ENCODE measurements at places on chromosomes 3 and 15.
A peak's percentile ranks its signal among the peaks of the same experiment; 100 is the strongest.

DNA sequence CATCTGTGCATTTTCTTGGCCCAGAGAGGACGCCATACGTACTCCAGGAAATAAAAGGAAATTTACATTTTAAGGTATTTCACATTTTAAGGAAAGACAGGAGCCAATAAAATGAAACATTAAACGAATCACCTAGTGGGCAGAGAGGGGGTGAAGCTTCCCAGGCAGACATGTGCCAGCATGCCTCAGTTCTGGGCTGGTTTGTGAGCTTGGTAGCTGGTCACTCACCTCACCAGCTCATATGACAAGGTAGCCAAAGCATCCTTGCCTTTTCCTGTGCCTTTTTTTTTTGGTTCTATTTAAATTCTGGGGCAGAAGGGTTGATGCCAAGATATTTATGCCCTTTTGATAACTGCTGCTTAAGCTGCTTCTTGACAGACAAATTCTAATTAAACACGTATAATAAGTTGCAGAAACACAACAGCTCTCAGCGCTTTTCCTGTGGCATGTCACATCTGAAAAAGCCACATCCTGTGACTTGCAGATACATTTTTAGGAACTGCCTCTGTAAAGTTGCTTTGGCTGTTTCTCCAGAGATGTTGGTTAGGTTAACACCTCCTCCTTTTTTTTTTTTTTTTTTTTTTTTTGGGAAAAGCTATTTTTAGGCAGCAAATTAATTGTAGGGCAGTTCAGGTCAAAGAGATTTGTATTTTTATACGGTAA, 218.6 kb downstream of the PDCD6IP start:
- no peak for DNase-seq

GRCh38 chr3:90180096-90180495, 1072.7 kb downstream of the EPHA3 start:
- no peak for DNase-seq

DNA sequence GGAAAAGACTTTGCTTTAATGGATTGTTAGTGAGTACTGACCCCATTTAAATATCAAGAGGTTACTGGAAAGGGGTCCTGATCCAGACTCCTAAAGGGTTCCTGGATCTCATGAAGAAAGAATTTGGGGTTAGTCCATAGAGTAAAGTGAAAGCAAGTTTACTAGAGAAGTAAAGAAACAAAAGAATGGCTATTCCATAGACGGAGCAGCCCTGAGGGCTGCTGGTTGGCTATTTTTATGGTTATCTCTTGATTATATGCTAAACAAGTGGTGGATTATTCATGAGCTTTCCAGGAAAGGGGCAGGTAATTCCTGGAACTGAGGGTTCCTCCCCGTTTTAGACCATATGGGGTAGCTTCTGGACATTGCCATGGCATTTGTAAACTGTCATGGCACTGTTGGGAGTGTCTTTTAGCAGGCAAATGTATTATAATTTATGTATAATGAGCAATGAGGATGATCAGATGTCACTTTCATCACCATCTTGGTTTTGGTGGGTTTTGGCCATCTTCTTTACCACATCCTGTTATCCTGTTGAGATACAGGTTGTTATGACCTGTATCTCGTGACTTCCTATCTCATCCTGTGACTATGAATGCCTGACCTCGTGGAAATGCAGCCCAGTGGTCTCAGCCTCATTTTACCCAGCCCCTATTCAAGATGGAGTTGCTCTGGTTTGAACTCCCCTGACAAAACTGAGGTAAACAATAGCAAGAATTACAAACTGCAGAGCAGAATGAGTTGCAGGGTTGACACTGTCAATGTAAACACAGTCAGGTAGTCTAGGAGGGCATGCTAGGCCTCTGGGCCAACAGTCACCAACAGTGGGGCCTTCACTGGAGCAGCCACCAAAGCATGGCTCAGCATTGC, 10.3 kb upstream of the GPR160 start:
- DNase-seq: no peak

GRCh38 chr15:90425726-90426346, 37.8 kb downstream of the IQGAP1 start:
- DNase-seq: no peak

- DNase-seq: no peak
Observed at GRCh38 chr3:120693439-120694171, 11.6 kb upstream of the HGD start.

DNA sequence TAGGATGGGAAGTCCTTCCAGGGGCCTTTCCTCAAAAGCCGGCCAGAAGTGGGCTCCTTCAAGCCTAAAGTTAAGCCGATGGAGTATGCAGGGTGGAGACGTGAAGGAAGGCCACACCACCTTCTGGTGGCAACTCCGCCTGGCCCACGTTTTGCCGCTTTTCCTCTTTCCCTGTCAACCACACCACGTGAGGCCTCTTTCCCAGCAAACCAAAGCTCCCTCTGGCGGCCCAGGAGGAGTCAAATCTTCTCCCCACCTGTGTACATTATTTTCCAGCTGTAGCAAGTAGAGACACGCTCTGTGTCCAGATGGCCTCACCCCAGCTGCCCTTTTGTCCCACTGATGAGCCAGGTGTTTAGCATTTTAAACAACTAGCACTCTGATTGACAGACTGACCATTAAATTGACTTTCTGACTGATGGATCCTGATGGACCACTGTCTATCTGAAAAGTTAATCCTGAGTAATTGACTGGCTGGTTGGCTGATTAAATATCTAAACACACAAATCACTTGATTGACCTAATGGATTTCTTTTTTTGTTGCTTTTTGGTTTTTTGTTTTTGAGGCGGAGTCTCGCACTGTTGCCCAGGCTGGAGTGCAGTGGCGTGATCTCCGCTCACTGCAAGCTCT, 59.6 kb upstream of the ZBTB38 start:
- DNase-seq: peak; percentile 79

- no peak for DNase-seq
Observed at GRCh38 chr3:123606527-123606926, 21.7 kb upstream of the HACD2 start.

DNA sequence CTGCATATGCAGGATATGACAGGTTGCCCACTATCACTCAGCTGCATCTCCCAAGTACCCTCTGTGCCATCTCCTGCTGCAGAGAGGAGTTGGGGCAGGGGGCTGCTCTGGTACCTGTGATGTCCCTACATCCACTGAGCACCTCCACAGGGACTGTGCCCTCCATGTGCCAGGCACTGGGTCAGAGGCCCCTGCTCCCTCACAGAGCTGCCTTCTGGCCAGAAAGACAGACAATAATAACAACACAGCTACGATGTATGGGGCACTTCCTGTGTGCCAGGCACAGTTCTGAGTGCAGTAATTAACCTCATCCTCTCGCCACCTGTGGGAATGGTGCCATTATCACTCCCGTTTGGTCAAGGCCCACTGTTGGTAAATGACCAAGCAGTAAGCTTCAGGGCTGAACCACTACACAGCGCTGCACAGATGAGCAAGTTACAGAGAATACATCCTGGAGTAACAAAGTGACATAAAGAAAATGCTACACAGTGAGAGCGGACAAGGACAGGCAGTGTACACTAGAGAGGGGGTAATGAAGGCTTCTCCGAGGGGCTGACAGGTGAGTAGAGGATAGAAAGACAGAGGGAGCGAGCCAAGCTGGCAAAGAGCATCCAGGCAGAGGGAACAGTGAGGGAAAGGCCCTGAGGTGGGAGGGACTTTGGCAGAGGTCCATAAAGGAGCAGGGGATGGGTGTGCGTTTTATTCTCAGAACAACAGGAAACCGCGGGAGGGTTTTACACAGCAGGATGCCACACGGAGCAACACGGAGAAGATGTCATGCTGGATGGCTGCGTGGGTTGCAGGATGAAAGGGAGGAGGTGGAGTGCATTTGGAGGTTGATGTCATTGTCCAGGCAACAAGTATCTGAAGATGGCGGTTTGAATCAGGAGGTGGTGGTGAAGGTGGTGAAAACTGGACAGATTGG, 13.6 kb downstream of the WNT7A start:
- no peak for DNase-seq

DNA sequence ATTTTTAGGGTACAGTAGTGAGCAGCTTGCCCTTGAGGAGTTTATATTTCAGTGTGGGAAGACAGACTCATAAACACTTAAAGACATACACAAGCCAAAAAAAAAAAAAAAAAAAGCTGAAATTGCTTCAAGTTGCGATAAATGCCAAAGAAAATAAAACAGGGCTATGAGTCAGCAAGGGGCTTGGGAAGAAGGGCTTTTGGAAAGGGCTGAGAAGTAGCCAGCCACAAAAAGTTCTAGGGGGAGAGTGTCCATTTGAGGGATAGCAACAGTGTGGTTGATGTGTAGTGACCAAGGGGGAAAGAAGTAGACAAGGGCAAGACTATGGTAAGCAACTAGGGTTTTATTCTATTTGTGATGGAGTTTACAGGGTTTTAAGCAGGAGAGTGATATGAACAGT, 185.5 kb downstream of the ADAMTS9 start:
- no peak for DNase-seq

DNA sequence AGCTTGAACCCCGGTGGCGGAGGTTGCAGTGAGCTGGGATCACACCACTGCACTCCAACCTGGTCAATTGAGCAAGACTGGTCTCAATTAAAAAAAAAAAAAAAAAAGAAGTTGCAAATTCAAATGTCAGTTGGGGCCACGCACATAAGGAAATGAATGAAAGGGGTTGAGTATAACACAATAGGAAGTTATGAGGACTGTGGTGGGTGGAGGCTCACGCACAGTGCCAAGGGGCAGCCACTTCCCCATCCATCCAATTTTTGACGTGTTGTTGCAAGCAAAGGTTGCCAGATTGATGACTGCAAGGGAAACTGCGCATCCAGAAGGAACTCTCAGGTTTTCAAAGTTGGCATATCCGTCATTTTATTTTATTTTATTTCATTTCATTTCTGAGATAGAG, 532.2 kb downstream of the NTRK3 start:
- no peak for DNase-seq

GRCh38 chr15:76155731-76156130, 95.9 kb downstream of the TMEM266 start:
- no peak for DNase-seq

DNA sequence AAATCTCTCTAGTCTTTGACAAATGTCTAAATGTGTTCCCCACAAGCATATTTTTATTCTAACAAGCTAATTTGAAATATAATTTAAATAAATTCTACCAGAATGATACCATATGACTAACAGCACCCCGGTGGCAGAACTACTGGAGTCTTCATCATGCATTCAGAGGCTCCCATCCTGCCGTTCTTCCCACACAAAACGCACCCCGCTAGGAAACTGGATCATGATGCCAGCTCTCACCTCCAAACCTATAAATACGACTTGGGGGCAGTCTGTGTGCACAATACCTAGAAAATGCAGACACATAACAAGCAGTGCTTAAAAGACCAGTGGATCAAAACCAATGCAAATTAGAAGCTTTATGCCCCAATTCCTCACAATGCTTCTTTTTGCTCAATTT, 8.5 kb downstream of the HOMER2 start:
- DNase-seq: no peak

DNA sequence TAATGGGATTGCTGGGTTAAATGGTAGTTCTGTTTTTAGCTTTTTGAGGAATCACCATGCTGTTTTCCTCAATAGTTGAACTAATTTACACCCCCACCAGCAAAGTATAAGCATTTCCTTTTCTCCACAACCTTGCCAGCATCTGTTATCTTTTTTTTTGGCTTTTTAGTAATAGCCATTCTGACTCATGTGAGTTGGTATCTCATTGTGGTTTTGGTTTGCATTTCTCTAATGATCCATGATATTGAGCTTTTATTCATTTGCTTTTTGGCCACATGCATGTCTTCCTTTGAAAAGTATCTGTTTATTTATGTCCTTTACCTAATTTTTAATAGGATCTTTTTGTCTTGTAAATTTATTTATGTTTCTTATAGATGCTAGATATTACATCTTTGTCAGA, 288.2 kb downstream of the EPHA6 start:
- DNase-seq: no peak

DNA sequence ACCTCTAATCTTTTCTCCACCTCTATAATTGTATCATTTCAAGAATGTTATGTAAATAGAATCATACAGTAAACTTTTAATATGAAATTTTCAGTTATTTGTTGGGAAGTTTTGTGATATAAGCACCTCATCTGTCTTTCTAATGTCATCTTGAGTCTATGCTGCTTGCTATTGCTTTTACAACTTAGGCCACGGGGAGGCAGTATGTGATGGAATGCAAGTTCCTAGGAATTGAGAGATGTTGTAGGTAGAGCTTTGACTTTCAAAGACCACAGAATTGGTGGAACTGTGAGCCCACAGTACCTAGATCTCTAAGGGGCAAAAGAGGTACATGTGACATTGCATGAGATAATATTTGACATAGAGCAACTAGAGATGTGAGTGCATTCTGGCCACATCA, 328.3 kb downstream of the MFSD1 start:
- peak; percentile 15 for DNase-seq

DNA sequence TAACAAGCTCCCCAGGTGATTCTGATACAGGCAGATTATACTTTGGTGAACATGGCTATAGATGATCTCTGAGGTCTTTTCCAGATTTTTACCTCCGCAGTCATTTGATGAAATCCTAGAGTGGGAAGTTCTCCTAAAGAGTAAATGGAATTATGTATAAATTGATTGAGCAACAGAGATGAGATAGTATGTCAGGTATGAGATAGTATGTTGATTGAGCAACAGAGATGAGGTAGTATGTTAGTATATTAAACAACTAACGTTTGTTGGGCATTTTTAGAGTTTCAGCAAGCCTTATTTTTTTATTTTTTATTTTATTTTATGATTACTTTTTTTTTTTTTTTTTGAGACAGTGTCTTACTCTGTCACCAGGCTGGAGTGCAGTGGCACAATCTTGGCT, 265.0 kb upstream of the SOX2 start:
- no peak for DNase-seq

DNA sequence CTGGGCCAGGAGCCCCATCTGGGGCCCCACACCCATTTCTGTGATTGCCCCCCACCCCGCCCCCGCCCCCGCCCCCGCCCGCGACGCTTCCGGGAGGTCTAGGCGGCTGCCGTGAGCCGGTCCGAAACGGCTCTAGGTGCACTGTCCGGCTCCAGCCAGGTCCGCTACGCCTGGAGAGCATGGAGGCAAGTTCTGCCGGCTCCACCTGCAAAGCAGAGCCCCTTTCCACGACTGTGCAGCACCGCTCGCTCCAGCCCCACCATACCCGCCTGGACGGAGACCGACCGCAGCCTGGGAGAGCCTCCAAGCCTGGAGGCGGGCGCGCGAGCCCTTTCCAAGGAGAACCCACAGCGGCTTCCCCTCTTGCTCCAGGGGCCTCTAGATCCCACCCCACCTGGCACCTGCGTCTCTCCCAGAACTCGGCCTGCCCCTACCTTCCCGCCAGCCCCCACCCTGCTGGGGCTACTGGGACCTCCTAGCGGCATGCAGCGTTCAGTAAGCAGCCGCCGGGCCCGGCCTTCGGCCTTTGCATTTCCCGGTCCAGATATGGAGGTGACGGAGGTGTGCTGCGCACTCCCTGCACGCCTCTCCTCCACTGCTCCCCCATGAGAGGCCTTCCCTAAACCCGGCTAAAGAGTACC, 66.2 kb downstream of the KLF13 start:
- no peak for DNase-seq

- no peak for DNase-seq
Observed at GRCh38 chr3:184375747-184376461, 2.1 kb downstream of the THPO start.
